ENCODE measurements at places on chromosomes 12 and 14. TPM values are rescaled to one million over a fixed set of nuclear protein-coding genes. Genes with fewer than 3 reads are reported as not detected.
A peak's percentile ranks its signal among the peaks of the same experiment; 100 is the strongest.

The DCTN2 gene
- 104 TPM for total RNA-seq

The GYS2 gene
- total RNA-seq = not detected

- DNase-seq = no peak
These were observed 35.5 kb downstream of the MAPK1IP1L start for GRCh38 chr14:55086938-55087337.

The HOXC9 gene
- total RNA-seq = not detected

DNA sequence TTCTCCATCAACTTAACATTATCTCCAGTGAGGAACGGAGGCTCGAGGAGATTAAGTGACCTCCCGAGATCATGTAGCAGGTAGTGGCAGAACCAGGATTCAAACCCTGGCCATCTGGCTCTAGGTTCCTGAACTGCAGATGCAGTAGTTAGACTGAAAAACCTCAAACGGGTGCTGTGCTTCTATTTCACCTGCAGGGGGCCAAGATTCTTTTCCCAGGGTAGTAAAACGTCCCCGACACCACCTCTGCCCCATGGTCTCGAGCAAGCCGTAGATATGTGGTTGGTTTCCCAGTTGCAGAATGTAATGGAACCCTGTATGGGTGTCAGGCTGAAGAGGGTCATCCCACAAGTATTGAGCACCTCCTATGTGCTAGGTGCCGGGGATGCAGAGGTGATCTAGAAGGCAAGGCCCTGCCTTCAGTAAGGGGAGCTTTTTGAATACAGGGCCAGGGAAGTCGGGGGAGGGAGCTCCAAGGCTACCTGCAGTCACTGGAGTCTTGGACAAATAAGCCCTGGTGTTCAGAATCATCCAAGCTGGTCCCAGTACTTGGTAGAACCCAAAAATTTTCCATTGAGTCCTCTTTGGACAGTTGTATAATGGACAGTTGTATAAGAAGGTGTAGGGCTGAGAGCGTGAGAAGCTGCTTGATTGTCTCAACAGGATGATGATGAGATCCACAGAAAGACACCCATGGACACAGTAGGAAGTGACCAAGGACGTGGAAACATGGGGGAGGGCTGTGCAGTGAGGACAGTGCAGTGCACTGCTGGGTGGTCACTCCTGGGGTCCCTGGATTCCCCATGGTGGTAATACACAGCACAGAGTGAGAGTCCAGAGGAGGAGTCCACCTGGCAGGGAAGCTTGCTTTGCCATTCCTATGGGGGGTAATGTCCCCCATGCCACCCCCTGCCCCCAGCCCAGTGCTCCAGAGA, 197.2 kb downstream of the CHST11 start:
- no peak for DNase-seq

DNA sequence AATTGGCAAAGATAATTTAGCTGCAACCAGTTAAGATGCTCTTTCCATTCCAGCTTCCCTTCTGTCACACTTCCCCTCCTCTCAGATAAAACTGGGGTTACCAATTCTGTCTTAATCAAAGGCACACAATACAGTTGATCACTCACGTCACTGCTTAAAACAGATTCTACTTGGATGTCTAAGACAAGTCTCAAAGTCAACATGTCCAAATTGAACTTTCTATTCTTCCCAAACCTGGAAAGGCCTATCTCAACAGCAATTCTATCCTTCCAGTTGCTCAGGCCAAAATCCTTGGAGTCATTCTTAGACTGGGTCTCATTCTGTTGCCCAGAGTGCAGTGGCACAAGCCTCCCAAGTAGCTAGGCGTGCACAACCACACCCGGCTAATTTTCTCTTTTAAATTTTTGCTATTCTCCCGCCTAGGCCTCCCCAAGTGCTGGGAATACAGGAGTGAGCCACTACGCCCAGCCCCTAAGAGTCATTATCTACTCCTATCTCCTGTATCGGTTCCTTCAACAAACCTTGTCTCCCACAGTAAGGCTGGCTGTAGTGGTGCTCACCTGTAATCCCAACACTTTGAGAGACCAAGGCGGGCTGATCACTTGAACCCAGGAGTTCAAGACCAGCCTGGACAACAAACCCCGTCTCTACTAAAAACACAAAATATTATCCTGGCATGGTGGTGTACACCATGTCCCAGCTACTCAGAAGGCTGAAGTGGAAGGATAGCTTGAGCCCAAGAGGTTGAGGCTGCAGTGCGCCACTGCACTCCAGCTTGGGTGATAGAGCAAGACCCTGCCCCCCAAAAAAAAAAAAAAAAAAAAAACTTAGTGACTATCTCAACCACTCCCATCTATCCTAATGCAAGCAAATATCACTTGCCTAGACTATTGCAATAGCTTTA, 4.7 kb downstream of the RPS29 start:
- DNase-seq = no peak

GRCh38 chr12:726281-727140, 25.9 kb upstream of the WNK1 start:
- DNase-seq = no peak

- DNase-seq = peak; percentile 56
These were observed 31.5 kb downstream of the SLC6A12 start for GRCh38 chr12:182381-182892.

DNA sequence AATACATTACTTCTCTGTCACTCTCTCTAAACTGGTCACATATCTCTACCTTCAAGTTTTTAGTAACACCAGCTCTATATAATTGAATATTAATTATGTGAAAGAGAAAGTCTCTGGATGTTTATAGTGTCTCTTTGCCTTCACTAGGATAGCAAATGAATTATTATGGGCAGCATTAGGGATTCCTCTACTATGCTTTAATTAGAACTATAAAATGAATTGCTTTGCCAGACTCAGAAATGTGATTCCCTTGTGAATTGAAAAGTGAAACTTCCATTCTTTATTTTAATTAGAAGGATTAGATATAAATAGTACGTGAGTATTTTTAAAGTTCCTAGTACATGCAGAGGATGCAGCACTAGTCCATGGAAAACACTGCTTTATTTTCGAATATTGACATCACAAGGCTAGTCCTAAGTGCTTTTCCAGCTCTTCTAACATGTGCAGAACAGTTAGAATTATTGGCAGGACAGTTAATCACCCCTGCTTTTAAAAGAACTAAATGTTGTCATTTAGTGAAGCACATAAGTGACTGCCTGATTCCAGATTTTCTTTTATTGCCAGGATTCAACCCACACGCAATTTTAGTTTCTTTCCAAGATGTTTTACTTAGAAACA, 23.0 kb upstream of the REP15 start:
- DNase-seq = no peak

DNA sequence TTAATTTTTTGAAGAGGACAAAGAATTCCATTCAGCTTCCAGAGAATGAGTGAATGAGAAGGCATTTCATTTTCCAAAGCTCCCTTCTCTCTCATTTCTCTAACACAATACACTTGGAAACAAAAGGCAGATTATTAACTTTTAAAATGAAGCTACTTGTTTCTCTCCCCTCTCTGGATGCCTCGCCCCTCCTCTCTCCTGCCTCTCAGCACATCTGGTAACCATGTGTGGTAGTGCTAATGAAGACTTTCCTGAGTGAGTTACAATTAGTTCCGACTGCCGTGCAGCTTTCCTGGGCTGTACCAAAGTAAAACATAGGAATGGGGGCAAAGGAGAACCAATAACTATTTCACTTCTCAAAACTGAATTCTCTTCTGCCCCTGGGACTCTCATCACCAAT, 84.7 kb upstream of the SOX5 start:
- no peak for DNase-seq

DNA sequence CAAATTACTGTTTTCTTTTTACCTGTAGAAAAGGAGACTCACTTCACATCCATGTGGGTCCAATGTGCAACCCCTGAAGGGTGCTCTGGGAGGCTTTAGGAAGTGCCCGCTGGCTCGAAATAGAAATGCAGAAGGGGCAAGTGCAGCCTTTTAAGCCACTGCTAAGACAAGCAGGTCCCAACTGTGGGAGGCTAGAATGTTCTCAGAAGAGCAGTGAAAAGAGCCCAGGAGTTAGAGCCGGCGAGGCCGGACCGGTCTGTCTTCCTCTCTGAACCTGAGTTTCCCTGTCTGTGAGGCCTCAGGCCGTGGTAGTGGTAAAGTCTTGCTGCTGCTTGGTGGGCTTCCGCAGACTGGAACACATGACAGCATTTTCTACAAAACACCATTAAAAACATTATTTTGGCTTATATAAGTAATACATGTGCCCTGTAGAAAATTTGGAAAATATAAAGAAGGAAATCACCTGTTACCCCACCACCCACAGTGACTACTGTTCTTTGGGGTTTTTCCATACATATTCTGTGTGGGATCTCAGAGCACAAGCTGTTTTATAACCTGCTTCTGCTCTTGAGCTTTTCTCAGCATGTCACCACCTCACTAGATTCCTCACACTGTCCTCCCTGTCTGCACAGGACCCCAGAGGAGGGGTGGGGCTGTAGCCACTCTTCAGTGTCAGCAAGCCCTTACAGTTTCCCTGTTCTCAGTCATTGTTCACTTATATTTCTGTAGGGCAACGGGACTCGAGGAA, 6.0 kb downstream of the CKB start:
- DNase-seq = peak; percentile 34

GRCh38 chr12:93183940-93184671, 193.6 kb upstream of the NUDT4 start:
- no peak for DNase-seq

- DNase-seq = no peak
These were observed 5.6 kb downstream of the CNIH1 start for GRCh38 chr14:54435500-54435981.

The KRT75 gene
- not detected for total RNA-seq

The NPFF gene
- total RNA-seq = not detected

The FBLN5 gene
- 1,232 TPM for total RNA-seq

- no peak for DNase-seq
These were observed 20.9 kb downstream of the HIP1R start for GRCh38 chr12:122855928-122856831.

The SLC38A6 gene
- 45.7 TPM for total RNA-seq

DNA sequence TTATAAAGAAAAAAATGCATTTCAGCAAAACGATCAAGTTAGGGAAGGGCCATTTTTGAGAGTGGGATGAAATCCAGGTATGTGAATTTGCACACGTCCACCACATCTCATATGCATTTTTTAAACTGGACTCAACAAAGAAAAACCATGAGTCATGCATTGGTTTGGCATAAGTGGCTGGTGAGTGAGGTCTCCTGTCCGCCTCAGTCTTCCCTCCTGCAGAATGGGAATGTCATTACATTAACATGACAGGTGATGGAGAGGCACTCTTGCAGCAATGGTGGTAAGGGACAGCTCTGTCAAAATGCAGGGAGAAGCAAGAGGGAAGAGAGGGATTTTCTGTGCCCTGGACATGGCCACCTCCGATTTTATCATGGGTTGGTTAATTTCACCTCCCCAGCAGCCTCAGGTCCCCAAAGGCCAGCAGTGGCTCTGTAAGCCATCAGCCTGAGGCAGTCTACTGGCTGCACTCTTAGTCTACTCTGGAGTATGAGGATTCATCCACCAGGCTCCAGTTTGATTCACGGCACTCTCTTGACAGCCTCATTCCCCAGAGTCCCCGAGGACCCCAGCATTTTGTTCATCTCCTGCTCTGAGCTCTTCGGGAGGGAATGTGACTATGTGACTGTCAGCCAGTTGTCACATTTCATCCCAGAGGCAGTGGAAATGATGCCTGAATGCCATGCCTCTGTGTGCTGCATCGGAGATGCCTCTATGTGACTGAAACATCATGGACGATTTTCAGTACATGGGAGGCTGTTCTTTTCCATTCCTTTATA, 17.1 kb upstream of the PWP1 start:
- DNase-seq = no peak

GRCh38 chr12:92078167-92079053, 67.2 kb downstream of the BTG1 start:
- DNase-seq = no peak

- DNase-seq = peak; percentile 82
These were observed 7.8 kb upstream of the EP400 start for GRCh38 chr12:131941987-131942341.

DNA sequence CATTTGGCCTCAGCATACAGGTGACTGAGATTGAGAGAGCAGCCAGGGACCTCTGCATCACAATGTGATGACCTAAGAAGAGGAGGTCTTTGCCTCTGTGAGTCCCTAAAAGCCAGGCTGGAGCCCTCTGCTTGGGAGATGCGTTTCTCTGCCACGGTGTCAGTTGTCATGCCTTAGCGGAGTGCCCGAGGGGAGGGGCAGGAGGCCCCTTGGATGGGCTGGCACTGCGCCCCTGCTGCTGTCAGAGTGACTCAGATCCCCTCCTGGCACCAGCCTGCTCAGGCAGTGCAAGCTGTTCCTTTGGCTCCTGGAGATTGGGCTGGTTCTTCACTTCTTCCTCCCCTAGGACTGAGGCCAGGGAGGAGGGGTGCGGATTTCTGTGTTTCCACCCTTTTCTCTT, 64.9 kb upstream of the KCNA5 start:
- no peak for DNase-seq

DNA sequence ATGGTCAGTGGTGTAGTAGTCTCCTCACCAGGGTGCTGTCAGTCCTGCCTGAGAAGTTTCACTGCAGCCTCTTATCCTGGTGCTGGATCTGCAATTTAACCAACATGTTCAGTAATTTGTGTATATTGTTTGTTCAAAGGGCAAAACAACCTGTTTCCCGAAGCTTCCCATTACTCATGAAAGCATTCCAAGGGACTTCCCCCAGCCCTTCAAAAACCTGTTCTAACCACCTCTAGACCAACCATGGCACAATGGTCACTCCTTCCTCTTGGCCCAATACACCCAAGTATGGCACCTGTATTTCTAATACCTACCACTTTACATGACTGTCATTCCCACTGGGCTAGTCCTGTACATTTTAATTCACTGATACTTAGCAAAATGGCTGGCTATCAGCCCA, 12.1 kb downstream of the CKAP4 start:
- no peak for DNase-seq

DNA sequence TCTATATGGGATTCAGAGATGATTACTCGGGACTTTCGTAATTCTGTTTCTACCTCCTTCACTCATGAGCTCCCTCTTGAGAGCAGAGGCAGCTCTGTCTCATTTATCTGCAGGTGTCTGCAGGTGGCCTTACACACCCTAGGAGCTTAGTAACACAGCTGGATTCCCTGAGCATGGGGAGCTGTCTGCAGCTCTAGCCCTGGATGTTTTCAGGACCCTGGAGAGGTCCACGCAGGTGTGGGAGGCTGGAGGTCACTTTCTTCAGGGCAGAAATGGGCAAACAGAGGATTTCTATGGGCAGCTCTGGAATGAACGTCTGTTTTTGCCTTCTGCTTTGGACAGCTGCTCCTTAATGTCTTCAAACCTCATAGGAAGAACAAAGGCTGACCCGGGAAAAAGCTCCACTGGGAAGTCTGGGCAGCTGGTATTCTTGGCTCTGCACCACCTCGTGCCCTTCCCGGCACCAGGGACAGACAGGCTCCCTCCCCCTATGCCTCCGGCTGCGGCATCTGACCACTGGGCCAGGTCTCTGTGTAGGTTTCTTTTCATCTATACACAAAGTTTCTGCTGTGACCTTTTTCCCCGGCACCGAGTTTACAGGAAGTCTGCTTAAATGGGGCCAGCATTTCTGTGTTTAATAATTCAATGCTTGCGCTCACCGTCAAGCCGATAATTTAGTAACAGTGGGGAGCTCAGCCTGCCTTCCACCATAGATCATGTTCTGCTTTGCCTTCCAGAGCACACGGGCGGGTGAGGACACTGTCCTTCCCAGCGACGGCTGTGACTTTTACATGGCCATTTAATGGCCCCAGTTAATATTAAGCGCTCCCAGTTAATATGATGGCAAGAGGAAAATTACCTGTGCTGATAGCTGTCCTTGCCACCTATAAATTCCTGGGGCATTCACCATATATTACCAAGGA, 320.2 kb upstream of the SFSWAP start:
- peak; percentile 54 for DNase-seq

GRCh38 chr14:68232300-68233055, 412.9 kb downstream of the RAD51B start:
- DNase-seq = no peak
